ENCODE measurements at places on chromosomes 13 and 19.

GRCh38 chr13:33016414-33017322, at the start of gene KL:
KL (plus strand) TSS chr13:33016423; CDS start chr13:33016441, 18 bp downstream.
- peak; percentile 45 for DNase-seq

DNA sequence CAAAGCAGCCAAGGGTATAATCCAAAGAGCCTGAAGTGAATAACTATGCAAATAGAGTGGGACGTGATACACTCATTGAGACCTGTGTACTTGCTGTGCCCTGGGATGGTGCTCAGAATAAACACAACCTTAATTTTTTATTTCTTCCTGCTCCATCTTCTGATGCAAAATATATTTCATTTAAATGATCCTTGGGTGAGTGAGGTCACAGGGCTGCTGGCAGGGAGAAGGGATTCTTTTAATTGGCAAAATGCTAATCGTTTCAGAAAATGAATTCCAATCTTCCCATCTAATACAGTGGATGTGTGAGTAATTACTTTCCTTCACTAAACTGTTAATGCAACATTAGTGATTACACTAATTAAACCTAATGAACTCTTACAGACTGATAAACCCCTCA, 63.5 kb downstream of the SIAH3 start:
- no peak for DNase-seq

- no peak for DNase-seq
These were observed 25.7 kb downstream of the C13orf46 start for GRCh38 chr13:113948034-113948742.

DNA sequence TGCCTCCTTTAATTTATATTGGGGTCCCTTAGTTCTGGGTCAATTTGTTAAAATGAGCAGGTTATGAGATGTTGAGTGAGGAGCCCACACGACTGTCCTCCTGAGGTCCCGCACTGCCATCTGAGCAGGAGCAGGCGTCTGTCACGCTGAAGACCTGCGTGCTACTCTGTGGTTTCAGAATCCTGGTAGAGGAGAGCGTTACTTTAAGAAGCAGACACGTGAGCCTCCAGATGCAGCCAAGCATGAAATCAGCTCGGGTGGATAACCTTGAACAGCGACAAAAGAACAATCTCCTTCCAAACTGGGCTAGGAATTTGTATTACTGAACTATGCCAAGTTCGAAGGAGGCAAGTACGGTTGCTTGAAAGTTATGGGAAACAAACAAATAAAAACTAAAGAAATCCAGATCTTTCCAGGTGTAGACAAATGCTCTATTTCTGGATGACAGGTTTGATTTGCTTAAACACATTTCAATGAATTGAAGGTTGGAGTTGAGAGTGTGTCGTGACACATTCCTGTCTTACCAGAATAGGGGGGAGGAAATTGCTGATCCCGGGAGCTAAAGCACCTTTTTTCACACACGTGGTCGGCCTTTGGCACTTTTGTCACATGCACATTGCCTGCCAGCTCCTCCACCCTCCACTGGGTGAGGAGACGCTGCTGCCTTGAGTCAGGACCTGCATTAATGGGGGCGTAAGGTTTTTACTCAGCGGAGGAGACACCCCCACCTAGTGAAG, 945.5 kb upstream of the SLC10A2 start:
- DNase-seq: no peak

DNA sequence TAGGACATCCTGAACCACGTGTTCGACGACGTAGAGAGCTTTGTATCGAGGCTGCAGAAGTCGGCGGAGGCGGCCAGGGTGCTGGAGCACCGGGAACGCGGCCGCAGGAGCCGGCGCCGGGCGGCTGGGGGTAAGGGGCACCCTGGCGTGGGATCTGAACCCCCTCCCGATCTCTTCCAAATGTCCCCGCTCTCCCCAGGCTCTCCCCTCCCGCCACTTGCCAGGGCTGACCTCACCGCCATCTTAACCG, 6.0 kb downstream of the EPS8L1 start:
- no peak for DNase-seq

- DNase-seq: peak; percentile 70
These were observed 48.2 kb downstream of the STK24 start for GRCh38 chr13:98528663-98529064.

DNA sequence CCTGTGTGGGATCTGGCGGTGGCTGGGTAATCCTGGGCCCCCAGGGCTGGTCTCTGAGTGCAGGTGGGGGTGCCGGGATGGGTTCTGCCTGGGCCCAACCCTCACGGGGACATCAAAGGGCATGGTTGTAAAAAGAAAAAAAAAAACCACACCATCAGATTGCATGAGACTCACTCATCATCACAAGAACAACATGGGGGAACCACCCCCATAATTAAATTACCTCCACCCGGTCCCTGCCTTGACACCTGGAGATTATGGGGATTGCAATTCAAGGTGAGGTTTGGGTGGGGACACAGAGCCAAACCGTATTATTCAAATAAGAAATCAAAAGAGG, 14.3 kb downstream of the C1QTNF9 start:
- DNase-seq: no peak

- no peak for DNase-seq
These were observed 6.5 kb downstream of the ARHGEF18 start for GRCh38 chr19:7355151-7355820.

DNA sequence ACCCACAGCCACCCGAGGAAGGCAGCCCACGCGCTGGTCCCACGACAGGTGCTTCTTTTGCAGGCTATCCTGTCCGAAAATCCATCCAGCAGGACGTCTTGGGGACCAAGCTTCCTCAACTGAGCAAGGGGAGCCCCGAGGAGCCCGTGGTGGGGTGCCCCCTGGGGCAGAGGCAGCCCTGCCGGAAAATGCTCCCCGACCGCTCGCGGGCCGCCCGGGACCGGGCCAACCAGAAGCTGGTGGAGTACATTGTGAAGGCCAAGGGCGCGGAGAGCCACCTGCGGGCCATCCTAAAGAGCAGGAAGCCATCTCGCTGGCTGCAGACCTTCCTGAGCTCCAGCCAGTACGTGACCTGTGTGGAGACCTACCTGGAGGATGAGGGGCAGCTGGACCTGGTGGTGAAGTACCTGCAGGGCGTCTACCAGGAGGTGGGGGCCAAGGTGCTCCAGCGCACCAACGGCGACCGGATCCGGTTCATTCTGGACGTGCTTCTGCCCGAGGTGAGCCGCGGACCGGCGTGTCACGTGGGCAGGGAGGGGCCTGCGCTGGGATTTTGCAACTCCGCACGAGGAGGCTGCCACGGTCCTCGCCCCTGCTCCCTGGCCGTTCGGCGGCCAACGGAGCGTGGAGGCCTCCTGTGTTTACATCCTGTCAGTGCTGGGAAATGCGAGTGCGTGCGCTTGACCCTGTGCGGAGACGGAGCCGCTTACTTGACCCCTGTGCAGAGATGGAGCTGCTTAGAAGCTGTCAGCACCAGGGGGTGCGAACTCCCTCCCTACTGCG, 12.9 kb upstream of the NDUFS7 start:
- DNase-seq: no peak

DNA sequence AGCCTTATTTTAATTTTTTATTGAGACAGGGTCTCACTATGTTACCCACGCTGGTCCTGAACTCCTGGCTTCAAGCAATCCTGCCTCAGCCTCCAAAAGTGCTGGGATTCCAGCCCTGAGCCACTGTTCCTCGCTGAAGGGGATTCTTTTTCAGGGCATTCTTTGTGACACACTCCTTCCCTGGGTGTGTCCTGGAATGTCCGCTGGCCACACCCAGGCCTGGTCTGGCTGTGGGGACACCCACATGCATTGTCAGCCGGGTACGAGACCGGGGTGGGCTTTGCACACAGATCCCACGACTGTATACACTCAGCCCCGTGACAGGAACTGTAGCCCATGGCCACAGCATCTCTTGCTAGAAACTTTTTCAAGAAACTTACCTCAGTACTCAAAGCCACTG, 34.4 kb upstream of the GATAD2A start:
- no peak for DNase-seq

DNA sequence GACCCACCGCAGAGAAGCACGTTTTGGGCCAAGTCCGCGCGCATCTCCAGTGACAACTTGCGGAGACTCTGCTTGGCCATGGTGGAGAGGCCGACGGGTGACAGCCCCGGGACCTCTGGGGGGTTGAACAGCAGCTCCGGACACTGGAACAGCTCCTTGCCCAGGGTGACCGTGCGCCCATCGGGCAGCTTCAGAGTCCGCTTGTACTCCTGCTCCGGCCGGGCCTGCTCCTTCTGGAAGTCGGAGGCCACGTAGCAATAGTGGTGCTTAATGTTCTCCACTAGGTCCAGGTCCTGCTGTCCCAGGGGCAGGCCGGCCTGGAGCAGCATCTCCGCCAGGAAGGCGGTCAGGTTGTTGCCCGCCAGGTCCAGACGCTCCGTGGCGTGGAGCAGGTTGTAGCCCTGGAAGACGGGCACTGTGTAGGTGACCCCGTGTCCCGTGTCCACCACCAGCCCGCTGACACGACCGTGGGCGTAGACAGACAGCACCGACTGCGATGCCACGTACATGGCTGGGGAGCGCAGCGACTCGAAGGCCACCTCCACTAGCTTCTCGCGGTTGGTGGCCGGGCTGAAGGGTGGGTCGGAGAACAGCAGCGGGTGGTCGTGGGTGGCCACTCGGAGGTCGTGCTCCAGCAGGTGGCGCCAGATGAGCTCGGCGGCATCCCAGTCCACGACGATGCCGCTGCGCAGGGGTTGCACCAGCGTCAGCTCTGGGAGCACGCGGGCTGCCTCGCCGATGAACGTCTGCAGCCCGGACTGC, 743 bp downstream of the ACTL9 start:
- peak; percentile 42 for DNase-seq

DNA sequence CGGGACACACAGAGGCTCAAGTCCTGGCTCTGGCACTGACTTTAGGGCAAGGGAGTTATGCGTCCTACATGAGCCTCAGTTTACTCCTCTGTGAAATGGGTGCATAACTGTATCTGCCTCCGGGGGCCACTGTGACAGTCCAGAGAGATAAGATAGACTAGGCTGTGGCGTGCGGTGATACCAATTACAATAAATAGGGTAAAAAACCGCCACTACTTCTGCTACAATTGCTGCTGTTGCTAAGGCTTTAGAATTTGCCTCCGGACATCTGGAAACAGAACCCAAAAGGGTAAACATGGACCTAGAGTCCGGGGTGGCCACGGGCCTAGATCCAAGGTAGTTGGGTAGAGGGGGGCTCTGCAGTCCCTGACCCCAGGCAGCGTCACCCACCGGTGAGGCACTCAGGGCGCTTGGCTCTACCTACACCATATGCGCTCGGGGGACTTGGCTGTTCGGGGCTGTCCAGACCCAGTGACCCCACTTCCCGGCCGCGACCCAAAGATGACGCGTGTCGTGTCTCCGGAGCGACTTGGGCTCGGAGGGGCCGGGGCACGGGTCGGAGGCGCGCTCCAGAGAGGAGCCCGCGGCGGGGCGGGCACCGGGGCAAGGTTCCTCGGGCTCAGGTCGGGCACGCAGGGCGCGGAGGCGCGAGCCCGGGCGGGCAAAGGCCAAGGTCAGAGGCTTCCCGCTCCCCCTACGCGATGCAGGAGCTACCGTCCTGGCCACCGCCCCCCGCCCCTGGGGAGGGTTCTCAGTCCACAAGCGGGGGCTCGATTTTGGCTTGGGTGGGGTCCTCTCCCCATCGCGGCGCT, 1.1 kb downstream of the INSR start:
- peak; percentile 23 for DNase-seq

- DNase-seq: no peak
These were observed 71.1 kb downstream of the PIBF1 start for GRCh38 chr13:72853000-72853399.

- no peak for DNase-seq
These were observed 10.9 kb downstream of the IGFLR1 start for GRCh38 chr19:35731353-35731752.

DNA sequence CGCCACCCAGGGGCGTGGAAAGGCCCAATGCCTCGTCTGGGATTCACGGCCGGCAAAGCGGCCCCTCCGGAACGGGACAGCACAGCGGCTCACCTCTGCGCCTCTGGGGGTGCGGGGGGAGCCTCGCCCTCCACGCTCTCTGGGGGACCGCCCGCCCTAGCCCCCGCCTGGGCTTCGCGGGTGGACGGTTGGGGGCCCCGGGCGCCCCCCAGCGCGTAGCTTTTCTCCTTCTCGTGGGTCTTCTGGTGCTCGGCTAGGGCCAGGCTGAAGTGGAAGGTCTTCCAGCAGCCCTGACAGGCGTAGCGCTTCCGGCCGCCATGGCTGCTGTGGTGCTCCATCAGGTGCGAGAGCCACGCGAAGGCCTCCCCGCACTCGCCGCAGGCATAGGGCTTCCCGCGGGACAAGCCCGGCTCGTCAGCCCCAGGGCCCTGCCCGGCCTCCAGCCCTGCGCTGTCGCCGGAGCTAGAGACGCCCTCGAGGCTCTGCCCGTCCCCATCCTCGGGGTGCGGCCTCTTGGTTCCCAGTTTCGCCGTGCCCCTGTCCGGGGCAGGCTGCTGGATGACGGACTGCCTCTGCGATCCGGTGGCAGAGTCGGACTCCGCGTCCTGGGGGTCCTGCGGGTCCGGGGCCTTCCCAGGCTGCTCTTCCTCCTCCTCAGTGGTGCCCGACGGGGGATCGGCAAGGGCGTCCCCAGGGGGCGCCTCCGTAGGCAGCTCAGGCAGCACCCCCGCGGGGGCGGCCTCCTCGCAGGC, 13.3 kb downstream of the ZSCAN18 start:
- no peak for DNase-seq

DNA sequence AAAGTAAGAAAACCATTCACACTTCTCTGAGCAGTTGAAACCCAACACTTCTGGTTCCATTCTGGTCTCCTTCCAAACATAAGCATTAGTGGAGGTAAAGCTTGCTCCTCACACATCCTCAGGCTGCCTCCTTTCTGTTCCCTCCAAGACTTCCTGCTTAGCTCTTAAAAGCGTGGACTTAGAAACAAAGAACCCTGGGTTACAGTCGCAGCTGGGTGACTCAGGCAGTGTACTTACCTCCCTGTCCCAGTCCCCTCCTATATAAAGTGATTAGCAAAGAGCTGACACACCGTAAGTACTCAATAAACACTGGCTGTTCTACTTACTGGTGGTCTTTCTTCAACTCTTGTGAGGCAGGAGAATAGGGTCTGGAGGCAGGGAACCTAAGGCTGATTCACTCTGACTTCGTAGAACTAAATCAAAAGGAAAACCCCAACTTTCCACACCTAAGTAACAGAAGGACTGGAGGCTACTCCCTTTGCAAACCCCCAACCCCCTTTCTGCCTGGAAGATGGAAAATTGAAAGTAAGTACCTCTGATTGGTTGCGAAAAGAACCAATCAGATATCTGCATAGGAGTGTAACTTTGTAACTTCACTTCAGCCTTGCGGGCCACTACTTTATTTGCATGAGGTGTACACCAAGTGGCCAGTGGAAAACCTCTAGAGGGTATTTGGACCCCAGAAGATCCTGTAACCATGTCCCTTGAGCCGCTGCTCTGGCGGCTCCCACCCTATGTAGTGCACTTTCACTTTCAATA, 165.4 kb downstream of the SUCLA2 start:
- no peak for DNase-seq

- DNase-seq: no peak
These were observed 45.5 kb downstream of the ARHGEF7 start for GRCh38 chr13:111160648-111161047.
